Stimulated activated CD8-positive, alpha-beta memory T cell treated with anti-CD3 and anti-CD28 coated beads, Interleukin-12 subunit alpha, Interleukin-12 subunit beta, amount 100 ng/mL, for 4 hours (primary cell): ENCODE measurements at places on chromosomes 1 and 21.

DNA sequence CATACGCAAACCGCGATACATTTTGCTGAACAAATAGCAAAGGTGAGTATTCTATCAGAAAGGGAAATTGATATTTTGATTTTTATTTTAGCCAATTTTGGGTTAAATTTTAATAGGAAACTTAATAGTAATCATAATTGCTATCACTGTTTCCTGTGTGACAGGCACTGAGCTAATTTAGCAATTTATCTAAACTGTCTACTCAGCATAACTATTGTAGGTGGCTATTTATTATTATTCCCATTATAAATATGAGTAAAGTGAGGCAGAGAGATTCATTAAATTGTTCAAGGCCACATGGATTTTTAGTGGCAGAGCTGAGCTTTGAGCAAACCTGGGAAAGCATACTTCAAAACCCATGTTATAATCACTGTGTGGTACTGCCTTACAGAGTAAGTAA, 21.1 kb downstream of the RTCA start:
- DNase-seq: no peak

- no peak for DNase-seq
These were observed 207.1 kb upstream of the ZC3H12A start for GRCh38 chr1:37267111-37267835.

GRCh38 chr1:6000444-6001288, 8.4 kb upstream of the NPHP4 start:
- no peak for DNase-seq

DNA sequence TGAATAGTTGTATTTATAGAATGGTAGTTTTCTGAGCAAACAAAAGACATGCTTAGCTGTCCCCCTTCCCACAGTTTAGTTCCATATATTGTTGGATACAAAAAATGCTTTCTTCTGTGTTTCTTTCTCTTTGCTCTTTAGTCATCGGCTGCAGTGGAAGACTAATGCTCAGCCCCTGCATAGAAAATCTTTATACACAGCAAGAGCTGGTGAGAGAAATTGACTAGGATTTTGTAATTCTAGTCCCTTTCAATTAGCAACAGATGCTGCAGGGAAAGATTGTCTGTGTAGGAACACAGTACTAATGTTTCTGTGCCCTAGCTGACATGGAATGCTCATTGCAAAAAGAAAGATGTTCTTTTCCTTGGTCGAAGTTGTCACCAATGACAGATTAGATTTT, 200.9 kb downstream of the RPS6KC1 start:
- no peak for DNase-seq

DNA sequence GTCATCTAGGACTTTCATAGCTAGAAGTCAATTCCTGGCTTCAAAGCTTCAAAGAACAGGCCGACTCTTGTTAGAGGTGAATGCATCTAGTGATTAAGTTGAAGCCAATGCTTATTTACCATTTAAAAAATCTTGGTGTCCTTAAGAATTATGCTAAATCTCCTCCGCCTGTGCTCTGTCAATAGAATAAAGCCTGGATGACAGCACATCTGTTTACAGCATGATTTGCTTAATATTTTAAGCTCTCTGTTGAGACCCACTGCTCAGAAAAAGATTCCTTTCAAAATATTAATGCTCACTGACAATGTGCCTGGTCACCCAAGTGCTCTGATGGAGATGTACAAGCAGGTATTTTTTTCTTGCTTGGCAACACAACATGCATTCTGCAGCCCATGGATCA, 649.1 kb upstream of the USP24 start:
- DNase-seq: no peak

- DNase-seq: no peak
These were observed 341.0 kb downstream of the SMYD3 start for GRCh38 chr1:246165826-246166709.

- DNase-seq: no peak
These were observed 15.6 kb downstream of the TGFBR3 start for GRCh38 chr1:91870322-91870721.

- DNase-seq: no peak
These were observed 19.3 kb upstream of the TBX19 start for GRCh38 chr1:168261390-168261789.

GRCh38 chr1:28792644-28793121, 19.3 kb upstream of the OPRD1 start:
- DNase-seq: no peak

DNA sequence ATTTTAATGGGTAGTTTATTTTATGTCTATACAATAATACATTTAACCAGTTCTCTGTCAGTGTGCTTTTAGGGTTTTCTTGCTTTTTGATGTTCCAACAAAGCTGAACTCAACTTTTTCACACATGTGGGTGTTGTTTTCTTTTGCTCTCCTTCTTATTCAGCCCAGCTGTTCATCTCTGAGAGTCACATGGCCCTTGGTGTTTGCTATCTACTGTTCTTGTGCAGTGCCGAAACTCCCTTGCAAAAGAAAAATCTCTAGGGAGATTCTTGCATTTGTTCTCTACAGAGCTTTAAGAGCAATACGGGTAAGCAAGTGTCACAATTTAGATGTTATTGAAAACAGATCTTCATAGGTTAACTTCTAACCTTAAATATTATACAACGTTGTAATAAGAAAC, 281.1 kb upstream of the CXADR start:
- DNase-seq: no peak

DNA sequence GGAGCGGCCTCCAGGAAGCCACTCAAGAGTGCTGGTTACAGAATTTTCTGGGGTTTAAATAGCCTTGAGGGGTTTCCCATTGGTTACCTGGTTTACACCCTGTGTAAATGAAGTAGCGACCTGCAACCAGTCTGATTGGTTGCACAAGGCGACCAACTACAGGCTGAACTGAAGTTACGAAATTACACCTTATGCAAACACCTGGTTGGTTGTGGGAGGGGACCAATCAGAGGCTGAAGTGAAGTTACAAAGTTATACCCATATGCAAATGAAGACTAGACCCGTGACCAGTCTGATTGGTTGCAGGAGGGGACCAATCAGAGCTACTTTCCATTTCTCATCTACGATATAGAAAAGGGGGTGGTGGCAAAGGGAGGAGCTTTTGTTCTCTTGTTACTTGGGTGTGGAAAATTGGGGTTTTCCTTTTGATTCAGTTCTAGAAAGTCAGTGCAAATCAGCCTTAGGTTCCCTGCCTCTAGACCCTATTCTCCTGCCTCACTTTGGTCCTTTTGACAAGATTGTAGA, 22.2 kb upstream of the C1orf174 start:
- no peak for DNase-seq

DNA sequence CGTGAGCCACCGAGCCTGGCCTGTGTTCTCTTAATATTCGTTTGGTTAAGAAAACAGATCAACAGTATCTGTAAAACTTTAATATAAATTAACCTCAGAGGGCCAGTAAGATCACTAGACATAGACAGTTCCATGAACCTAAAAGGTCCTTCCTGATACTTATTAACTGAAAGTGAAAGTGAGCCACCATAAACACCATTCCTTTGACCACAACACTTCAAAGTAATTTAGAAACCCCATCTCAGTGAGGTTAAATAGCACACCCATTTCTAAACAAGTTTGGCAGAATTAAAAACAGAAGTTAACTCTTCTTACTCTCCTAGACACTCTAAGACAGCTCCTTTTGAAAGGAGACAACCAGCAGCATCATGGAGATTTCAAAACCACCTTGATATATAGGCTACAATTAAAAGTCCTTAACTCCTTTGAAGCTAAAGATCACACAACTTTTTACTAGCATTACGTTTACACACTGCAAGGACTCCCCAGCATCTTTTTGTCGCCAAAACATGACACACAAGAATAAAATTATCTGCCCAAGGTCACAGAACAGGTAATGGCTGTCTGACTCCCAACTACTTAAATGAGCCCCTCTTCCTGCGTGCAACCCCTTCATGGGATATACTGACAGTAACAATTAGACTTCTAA, 2.2 kb downstream of the RNF19B start:
- DNase-seq: no peak

- no peak for DNase-seq
These were observed 14.3 kb downstream of the KANK4 start for GRCh38 chr1:62304975-62305374.

DNA sequence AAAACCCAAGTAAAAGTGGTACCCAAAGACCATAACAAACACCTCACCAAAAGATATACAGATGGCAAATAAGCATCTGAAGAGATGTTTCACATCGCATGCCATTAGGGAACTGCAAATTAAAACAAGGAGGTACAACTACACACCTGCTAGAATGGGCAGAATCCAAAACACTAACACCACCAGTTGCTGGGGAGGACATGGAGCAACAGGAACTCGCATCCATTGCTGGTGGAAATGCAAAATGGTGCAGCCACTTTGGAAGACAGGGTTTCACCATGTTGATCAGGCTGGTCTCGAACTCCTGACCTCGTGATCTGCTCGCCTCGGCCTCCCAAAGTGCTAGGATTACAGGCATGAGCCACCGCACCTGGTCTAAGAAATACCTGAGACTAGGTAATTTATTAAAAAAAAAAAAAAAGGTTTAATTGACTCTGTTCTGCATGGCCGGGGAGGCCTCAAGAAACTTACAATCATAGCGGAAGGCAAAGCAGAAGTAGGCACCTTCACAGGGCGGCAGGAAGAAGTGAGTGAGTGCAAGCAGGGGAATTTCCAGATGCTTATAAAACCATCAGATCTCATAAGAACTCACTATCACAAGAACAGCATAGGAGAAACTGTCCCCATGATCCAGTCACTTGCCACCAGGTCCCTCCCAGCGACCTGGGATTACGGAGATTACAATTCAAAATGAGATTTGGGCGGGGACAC, 30.2 kb upstream of the PRSS38 start:
- no peak for DNase-seq
